ENCODE measurements at places on chromosomes 1 and 21.

DNA sequence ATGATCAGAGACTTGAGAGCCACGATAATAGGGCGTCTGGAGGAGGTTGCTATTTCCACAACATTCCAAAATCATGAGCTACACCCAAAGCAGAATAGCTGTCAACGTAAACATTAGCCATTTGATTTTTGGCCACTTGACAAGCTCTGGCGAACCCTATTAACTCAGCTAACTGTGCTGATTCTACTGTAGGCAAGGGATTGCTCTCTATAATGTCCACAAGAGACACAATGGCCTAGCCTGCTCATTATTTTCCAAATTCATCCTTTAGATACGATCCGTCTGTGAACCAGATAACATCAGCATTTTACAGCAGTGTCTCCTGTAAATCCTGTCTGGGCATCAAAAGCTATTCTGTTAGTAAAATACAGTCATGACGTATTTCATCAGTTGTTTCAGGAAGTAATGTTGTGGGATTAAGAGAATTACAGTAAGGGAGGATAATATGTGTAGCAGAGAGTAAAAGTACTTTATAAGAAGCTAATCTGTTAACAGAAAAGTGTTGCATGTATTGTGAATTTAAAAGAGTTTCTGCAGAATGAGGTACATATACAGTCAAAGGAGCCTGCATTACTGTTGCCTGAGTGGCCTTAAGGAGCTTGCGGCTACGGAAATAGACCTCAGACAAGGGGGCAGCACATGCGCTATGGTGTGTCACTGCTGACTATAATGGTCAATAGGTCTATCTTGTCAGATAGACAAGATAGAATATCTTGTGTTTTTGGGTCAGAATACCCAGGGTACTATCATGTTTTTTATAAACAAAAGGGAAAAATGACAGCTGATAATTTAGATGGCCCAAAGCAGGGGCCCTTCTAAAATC lies 44.9 kb upstream of the TINAGL1 start:
- no peak for DNase-seq

DNA sequence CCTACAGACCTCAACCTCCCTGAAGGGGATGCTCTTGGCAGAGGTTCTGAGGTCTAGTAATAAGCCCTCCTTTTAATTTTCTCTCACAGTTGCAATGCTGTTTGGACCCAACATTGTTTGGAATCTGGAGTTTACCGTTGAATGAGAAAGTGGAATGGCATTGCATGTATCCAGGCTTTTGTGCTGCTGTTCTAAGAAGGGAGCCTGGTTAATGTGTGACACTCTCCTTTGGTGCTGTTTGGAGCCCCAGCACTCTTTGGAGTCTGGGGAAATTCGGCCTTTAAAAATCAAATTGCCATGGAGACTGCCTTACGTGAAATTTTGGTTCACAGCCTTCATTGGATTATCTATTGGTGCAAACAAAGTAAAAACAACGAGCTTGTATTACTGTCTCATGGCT lies 23.7 kb upstream of the TMEM61 start:
- no peak for DNase-seq

- DNase-seq = no peak
Observed at GRCh38 chr1:84344286-84344685, 42.8 kb downstream of the SAMD13 start.

DNA sequence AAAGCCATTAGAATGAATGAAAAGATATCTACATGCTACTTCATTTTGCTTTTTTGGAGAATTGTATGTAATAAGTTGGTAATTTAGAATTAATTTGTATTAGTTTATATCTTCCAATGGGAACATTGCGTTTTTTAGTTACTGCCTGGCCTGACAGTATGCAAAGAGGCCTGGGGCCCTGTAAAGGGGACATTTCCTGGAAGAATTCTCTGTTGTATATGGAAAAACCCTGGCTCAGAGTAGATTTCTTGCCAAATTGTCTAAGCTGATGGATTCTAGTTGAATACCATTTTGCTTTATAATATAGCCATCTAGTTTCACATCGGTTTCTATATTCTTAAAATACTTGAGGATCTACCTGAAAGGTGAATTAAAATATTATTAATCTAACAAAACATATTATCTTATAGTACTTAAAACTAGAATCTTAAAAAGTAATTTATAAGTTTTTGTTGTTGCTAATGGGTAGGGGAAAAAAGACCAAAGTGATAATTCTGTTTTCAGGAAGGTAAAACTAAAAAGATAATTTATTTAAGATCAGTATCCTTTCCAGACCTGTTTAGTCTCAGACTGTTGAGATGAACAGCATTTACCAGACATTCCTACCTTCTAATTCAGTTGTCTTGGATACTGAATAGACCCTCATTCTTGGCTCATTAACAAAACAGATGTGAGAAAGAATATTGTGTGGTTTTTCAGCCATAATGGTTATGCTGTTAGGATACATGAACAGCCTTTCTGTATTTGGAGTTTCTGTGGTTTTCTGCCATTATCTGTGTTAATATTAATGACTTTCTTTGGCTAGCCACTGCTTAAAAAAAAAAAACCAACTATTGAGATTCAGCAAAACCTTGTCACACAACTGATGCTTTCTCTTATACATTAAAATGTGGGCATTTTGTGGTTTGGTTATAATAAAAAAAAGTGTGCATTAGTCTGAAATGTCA lies 4.8 kb downstream of the AGO3 start:
- DNase-seq = no peak

GRCh38 chr1:89610457-89611011 lies 22.4 kb upstream of the LRRC8C start:
- peak; percentile 52 for DNase-seq

- DNase-seq = no peak
Observed at GRCh38 chr1:45321444-45321843, 5.3 kb upstream of the HPDL start.

DNA sequence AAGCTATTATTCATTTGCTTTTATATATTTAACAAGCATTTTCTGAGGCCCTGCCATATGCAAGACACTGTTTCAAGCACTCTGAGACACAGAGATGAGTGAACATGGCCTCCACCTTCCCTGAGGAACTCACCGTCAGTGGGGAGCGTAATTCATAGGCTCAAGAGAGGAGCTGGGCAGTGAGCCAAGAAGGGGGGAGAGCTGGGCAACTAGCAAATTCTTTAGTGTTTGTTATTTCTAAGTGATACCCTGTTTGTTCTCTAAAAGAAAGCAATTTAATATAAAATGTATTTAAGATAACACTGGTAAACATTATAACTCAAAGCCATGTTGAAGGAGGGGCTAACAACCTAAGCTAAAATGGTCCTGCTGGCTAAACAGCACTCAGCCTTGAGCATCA lies 119.2 kb upstream of the NGF start:
- DNase-seq = no peak

GRCh38 chr21:45588871-45589491 lies 46.7 kb upstream of the SLC19A1 start:
- DNase-seq = no peak

GRCh38 chr1:11550664-11551283 lies 71.8 kb downstream of the DISP3 start:
- DNase-seq = peak; percentile 50

- no peak for DNase-seq
Observed at GRCh38 chr1:75548721-75549480, 62.0 kb downstream of the SLC44A5 start.

DNA sequence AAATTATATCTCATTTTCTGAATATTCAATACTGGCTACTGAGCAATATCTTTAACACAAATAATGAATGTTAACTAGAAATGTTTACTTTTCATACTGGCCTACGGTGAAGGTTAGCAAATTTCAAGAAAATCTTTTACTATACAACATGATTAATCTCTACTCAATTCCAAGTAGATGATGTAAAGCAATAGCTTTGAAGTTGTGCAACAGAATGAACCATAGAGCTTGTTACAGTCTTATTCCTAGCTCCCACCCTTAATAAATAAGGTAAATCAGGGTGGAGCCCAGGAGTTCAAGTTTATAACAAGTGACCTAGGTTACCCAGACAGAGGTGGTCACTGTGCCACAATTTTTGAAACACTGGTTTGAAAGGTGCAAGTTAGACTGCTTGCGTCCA lies 1678.1 kb downstream of the KCNT2 start:
- DNase-seq = no peak

DNA sequence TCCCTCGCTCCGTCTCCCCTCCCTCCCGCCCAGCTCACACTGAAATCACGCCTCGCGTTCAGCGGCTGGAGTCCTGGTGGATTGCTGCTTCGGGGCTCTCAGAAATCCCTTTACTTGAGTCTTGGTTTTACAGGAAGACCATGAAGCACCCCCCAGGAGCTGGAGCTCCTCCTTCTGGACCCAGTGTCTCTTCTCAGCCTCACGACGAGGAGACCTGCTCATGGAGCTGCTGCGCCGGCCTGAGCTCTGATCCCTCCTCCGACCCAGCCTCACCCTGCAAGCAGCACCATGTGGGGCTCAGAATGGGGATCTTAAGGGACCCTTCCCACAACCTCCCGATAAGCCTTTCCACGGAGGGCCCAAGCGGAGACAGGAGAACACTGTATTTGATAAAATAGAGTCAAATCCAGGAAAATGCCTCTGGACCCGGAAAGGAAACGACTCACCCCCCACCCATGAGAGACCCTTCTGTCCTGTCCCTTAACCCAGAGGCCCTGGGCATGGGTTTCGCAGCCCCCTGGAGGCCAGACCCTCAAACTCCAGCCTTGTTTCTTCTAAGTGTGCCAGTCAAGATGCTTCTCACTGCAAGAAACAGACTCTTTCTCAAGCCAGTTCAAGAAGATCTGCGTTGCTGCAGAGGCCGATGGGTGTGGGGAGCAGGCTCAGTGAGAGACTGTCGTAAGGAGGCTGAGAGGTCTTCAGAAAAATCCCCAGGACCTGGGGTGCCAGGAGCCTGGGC lies 26.1 kb downstream of the PDE9A start:
- no peak for DNase-seq

- DNase-seq = no peak
Observed at GRCh38 chr1:88186911-88187310, 497.2 kb upstream of the PKN2 start.

- no peak for DNase-seq
Observed at GRCh38 chr1:2201062-2201461, 6.5 kb upstream of the FAAP20 start.
